ENCODE measurements at places on chromosomes 6 and 20. TPM values are rescaled to one million over a fixed set of nuclear protein-coding genes. Genes with fewer than 3 reads are reported as not detected.

Gene SSTR4
- not detected for total RNA-seq

Gene PPIL6
- total RNA-seq = 4.8 TPM

Gene CRISP3
- 0.85 TPM for total RNA-seq

Gene ADGRF5
- not detected for total RNA-seq

Gene DNAH8
- total RNA-seq = not detected

Gene CCDC170
- 3.2 TPM for total RNA-seq

Gene MYLK4
- 0.89 TPM for total RNA-seq

Gene LINC00237
- total RNA-seq = not detected

Gene TGM3
- 0.13 TPM for total RNA-seq

Gene GPLD1
- total RNA-seq = 4.7 TPM

Gene BANF2
- not detected for total RNA-seq

Gene ELOVL4
- total RNA-seq = 3.6 TPM

Gene UNC5CL
- total RNA-seq = 2.1 TPM

Gene NOX3
- total RNA-seq = not detected

Gene PSMB8
- 14.2 TPM for total RNA-seq

Gene WDR27
- total RNA-seq = 116 TPM

Gene ENTPD6
- 67.8 TPM for total RNA-seq

Gene RAB22A
- total RNA-seq = 21.2 TPM

Gene MCCD1
- total RNA-seq = not detected

Gene CST3
- total RNA-seq = 130 TPM

Gene DDX39B
- 647 TPM for total RNA-seq

Gene PBOV1
- not detected for total RNA-seq

Gene DPPA5
- not detected for total RNA-seq

Gene AK9
- total RNA-seq = 6.7 TPM

Gene PAK5
- 0.42 TPM for total RNA-seq

Gene DDX43
- total RNA-seq = not detected

Gene GLP1R
- total RNA-seq = not detected

Gene HLA-DOA
- total RNA-seq = 5.8 TPM

Gene CST4
- not detected for total RNA-seq

Gene TMEM30A
- total RNA-seq = 87.6 TPM

Gene MAP7
- total RNA-seq = 15.5 TPM

Gene MUC22
- total RNA-seq = not detected

Gene RREB1
- total RNA-seq = 55.4 TPM
